ENCODE measurements at places on chromosomes 2 and 18.

GRCh38 chr2:195899226-195899625 lies 169.4 kb downstream of the DNAH7 start:
- no peak for DNase-seq

- no peak for DNase-seq
Observed at GRCh38 chr18:77191071-77191751, 58.4 kb upstream of the GALR1 start.

GRCh38 chr18:75253784-75254183 lies 43.2 kb downstream of the TSHZ1 start:
- DNase-seq: no peak

DNA sequence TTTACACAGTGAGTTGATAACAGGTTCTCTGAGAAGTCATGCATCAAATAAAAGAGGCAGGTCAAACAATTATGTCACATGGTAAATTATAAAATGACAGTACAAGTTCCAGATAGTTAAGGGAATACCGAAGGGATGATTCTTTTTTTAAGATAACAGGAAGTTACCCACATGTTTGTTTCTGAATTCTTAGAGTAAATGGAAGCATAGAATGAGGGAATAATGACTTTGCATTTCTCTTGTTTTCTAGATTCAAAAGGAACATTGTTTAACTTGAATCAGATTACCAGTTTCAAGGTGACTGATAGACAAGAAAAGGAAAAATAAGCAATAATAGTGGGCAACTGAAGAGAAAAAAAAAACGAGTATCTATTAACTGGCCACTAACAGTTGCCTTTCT lies 124.5 kb downstream of the MIB1 start:
- no peak for DNase-seq

DNA sequence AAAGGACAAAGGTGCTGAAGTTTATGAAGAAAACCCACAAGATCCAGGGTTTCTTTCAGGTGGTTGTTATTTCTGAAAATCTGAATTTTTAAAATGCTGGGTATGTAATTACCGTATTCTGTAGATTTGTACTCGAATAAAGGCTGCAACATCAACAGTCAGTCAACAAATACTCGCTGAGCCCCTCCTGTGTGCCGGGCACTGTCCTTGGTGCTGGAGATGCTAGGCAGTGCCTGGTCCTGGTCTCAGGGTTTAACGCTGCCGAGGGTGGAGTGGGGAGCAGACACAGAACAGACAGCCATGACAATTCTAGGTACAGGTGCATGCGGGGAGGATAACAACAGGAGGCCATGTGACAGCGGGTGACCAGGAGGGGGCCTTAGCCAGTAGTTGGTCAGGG lies 27.2 kb upstream of the PDIA6 start:
- no peak for DNase-seq

DNA sequence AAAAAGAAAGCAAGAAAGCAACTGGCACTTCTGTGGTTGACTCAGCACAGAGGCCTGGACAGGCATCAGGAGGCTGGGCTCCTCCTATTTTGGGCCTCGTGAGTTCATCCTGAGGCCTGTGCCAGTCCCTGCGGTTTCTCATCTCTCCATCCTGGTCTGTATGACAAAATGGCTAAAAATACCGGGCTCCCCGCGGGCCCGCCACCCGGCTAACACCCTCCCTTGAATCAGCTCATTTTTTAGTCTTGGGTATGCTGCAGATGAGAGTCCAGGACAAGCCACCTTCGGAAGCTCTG lies 62.3 kb upstream of the YWHAQ start:
- no peak for DNase-seq

GRCh38 chr18:74395648-74396154 lies 61.4 kb downstream of the DIPK1C start:
- DNase-seq: no peak

- no peak for DNase-seq
Observed at GRCh38 chr2:76256458-76257088, 545.9 kb upstream of the GCFC2 start.

DNA sequence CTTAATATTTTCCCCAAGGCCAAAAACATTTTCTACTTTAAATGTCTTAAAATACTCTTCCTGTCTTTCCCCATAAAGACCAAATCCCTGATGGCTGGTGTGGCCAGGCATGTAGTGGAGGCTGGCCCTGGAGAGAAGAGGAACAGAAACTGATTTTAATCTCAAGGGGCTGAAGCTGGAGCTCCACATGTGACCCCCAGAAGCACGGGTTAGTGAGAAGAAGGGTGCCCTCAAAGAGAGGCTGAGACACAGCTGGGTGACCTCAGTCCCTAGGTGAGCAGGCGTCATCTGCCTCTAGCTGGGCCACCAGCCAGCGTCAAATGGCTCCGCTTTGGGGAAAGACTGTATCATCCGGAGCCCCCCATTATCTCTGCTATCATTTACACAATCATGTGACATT lies 19.3 kb upstream of the TMEM18 start:
- no peak for DNase-seq

DNA sequence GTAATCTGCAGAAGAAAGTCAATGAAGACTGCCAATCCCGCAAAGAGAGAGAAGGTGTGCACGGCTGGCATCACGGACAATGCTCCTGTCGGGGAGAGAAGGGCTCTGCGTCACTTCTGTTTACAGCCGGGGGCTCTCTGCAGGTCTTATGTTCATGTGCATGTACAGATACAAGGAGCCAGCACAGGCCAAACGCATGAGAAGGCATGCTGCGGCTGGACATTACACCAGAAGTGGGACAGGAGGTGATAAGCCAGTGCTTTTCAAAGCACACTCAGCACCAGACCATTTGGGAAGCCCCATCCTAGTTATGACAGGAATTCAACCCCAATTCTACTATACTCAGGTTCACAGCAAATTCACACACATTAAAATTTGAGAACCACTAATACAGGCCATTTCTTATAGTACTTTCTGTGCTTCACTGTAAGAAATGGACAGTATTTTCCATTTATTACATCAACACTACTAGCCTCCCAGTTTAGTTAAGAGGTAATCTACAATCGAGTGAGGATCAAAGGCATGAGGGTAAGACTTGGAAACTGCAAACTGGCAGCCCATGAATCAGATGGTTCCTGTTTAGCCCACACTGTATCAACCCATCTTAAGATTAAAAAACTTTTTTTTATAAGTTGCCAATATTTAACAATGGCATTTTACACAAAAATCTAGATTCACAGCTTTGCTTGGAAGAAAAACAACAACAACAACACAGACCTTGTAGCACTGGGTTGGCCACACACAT lies 38.2 kb downstream of the RMC1 start:
- DNase-seq: no peak

DNA sequence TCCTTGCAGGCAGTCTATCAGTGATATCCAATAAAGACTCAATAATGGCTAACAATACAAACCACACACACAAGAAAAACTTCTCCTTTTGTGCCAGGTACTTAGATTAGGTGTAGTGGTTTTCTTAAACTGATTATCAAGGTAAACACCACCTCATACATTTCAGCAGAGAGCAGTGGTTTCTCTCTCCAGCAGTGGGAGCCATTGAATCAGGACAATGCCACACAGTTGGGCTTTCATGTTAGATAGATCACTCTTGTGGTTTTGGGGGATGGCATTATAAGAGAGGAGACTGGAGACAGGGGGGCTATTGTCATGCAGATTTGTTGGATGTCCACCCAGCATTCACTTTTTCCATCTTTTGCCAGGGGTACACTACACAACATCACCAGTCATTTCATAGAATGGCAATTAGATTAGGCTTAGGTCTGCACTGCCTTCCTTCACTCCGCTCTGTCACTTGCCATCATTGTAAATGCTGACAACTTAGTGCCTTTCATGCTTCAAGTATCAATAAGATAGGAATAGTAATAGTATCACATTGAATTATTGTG lies 13.6 kb upstream of the IRS1 start:
- no peak for DNase-seq

GRCh38 chr2:137187216-137187615 lies 421.9 kb downstream of the THSD7B start:
- DNase-seq: no peak

DNA sequence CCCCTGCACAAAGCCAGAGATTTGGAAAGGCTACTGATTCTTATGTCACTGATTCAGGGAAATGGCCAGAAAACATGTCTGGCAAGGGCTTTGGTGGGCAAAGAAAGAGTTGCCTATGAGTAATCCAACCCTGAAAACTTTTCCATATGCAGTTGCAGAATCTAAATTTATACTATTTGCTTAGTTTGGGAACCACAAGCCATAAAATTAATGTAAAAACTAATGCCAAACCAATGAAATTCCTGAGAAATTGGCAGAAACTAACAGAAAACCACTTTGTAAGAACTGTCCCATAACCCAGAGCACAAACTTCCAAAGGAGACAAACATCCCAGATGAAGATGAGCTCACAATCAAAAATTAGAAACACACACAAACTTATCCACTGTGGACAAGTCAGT lies 48.8 kb downstream of the TCF4 start:
- DNase-seq: no peak
